ENCODE measurements at places on chromosomes 7 and 10. TPM values are rescaled to one million over a fixed set of nuclear protein-coding genes. Genes with fewer than 3 reads are reported as not detected.
A peak's percentile ranks its signal among the peaks of the same experiment; 100 is the strongest.

Gene FRMD4A
- 0.31 TPM for total RNA-seq

GRCh38 chr10:6112893-6113292, 24.1 kb downstream of the RBM17 start:
- peaks cover 67% of the 10 kb centered on the region for H3K36me3 ChIP-seq
- H3K4me3 ChIP-seq = no peak overlapping the region
- H3K27me3 ChIP-seq = no peaks in the 10 kb centered on the region
- peaks cover 51% of the 10 kb centered on the region for H3K4me1 ChIP-seq

DNA sequence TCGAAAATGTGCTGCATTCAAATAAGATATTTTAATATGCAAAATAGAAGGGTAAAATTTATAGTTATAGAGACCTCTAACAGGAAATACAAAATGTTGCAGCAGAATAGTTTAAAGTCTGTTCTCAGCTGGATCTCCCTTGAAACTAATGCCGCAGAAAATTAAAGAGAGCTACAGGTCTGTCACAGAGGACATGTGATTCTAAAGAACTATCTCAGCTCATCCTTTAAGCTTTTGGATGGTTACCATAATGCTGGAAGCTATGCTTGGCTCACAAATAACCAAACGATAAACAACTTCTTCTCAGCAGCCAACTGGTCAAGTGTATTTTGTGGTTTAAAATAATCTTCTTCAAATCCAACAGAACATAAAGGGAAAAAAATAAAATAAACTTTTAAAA, 353.0 kb downstream of the PARD3 start:
- no peaks in the 10 kb centered on the region for H3K27me3 ChIP-seq
- no peak overlapping the region for H3K4me3 ChIP-seq
- H3K27ac ChIP-seq = no peak overlapping the region
- H3K4me1 ChIP-seq = no peaks in the 10 kb centered on the region
- H3K36me3 ChIP-seq = no peaks in the 10 kb centered on the region

DNA sequence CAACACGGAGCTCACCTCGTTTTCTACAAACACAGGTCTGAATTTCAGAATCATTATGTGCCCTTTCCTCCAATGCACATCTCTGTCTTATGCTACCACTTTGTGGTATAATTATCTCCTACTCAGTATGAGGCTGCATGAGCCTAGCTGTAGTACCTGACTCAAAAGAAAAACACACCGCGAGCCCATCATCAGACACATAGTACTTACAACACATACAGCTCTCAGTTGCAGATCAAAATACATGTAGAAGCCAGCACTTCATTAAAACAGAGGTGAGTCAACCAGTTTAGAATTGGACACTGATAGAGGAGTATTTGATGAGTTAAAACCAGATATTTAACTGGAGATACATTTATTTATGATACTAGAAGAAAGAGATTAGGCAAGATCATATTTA, 1.4 kb upstream of the RTKN2 start:
- no peak overlapping the region for H3K27ac ChIP-seq
- DNase-seq = no peak
- H3K27me3 ChIP-seq = peaks cover 29% of the 10 kb centered on the region
- H3K4me1 ChIP-seq = peaks cover 24% of the 10 kb centered on the region
- no peaks in the 10 kb centered on the region for H3K36me3 ChIP-seq

DNA sequence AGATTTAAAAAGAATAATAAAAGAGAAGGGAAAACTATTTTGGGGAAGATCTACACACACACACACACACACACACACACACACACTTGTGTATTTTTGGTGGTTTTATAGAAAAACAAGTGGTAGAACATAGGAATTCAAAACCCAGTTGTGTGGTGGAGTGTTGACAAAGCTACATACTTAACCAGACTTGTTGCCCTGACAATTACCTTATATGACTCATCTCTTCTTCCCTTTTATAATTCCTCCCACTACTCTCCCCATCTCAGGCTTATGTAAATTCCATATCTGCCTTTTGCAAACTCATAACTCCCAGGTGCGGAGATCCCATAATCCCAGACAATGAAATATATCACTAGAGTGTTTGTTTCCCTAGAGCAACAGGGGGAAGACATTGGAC, 873.7 kb downstream of the NXPH1 start:
- no peak for DNase-seq
- no peaks in the 10 kb centered on the region for H3K27me3 ChIP-seq
- no peak overlapping the region for H3K27ac ChIP-seq
- H3K4me1 ChIP-seq = no peaks in the 10 kb centered on the region

- H3K4me3 ChIP-seq = no peak overlapping the region
- no peak overlapping the region for H3K27ac ChIP-seq
- H3K36me3 ChIP-seq = peaks cover 39% of the 10 kb centered on the region
- H3K27me3 ChIP-seq = no peaks in the 10 kb centered on the region
- DNase-seq = no peak
- no peaks in the 10 kb centered on the region for H3K4me1 ChIP-seq
Measured at GRCh38 chr7:138515001-138515528, 55.0 kb downstream of the TRIM24 start.

Gene HBP1
- total RNA-seq = 16.6 TPM

Gene MMP21
- not detected for total RNA-seq

DNA sequence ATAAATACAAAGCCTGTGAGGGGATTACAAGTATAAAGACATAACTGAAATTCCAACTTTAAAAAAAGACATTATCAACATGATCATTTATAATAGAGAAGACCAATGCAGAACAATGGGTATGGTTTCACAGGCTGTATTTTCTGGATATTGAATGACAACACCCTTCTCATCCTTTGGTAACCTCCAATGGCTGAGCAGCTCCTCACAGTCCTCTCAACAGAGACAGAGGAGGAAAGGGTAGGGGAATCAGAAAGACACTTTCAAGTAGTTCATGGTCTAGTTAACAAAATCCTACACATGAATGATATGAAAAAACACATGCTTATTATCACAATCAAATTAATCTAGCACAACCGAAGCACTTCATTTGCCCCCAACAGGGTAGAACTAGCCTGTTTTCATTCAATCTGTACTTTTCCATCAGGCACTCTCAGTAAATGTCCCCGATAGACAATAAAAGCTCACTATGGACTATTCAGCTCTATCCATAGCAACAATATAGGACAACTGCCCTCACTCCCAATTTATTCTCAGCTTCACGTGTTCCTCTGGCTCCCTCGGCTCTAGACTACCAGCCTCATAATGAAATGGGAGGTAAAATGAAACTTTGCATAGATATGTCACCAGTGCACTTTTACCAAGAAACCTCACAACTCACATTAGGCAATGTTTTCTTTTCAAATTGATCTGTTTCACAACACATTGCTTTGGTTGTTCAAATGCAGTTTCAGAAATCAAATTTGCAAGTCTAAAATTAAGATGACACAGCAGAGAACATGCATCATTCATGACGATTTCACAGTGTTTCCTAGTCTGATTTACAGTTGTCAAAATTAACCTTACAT, 211.4 kb downstream of the THSD7A start:
- H3K27me3 ChIP-seq = no peaks in the 10 kb centered on the region
- no peaks in the 10 kb centered on the region for H3K4me1 ChIP-seq
- H3K36me3 ChIP-seq = no peaks in the 10 kb centered on the region
- H3K27ac ChIP-seq = no peak overlapping the region
- no peak overlapping the region for H3K4me3 ChIP-seq

- DNase-seq = no peak
- H3K4me3 ChIP-seq = no peak overlapping the region
- H3K4me1 ChIP-seq = peaks cover 24% of the 10 kb centered on the region
- H3K27me3 ChIP-seq = peaks cover 40% of the 10 kb centered on the region
- H3K27ac ChIP-seq = peak overlapping the region; percentile 27
- no peaks in the 10 kb centered on the region for H3K36me3 ChIP-seq
Measured at GRCh38 chr10:110651044-110651958, 7.2 kb downstream of the RBM20 start.

- DNase-seq = no peak
- peak overlapping the region; percentile 34 for H3K4me3 ChIP-seq
- no peak overlapping the region for H3K27ac ChIP-seq
- peaks cover 17% of the 10 kb centered on the region for H3K27me3 ChIP-seq
Measured at GRCh38 chr7:44604941-44605340, 1.5 kb upstream of the OGDH start.
